NCI-H526 treated with DMSO at 0.1 percent for 48 hours (cell line): ENCODE measurements at places on chromosomes 5 and 9.

DNA sequence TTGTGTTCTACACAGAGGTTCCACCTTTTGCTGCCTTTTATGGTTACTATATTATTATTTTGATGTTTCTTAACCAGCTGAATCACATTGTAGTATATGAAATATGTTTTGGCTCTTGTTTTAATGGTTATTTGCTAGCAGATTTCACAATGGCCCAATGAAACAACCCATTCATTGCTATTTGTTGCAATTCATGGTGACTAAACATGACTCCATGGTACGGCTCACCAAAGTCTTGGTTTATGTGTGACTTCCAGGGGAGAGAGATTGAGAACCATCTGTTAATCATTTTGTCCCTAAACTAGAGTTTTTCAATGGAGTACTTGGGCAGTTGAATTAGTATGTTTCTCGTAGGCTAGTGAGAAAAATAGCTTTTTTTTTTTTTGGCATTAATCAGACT lies 108.4 kb downstream of the GHR start:
- DNase-seq, result no peak

DNA sequence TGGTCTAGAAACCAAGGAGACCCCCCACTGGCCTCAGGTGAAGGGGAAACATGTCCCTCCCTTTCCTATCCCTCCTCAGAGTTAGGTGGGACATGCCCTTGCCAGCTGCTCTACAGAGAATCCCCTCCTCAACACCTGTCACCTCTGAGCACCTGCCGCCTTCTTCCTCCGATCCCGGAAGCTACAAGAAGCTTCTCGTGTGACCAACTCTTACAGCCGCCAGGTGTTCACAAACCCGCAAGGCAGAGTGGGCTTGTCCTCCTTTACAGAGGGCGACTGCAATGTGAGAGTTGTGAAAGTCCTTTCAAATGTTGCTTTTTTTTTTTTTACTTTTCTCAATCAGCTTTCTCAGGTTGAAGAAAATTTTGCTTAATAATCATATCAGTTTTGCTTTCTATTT lies 3.7 kb upstream of the ICE1 start:
- peak; percentile 20 for DNase-seq

GRCh38 chr9:26054600-26055520 lies 376.6 kb upstream of the TUSC1 start:
- DNase-seq, result no peak

DNA sequence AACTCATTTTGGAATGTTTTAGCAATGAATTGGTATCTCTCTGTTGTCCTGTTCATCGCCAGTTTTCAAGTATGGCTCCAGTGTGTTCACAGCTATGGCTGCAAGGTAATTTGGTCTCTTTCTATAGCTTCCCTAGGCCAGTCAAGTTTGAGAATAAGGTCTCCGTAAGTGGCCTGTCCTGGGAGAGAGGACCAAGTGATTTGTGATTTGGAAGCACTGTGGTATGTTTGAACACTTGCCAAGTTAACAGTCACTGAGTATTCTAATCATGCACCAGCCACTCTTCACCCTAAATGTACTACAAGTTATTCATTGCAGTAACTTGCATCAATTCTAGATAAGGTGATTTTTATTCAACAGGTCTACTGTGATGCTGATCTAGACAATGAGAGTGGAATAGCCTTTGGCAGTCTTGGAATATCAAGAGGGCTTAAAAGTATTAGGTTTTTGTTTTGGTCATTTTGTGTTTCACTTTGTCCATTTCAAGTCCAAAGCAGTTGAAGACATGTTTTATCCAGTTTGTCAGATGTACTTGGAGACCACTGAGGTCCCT lies 41.1 kb downstream of the G3BP1 start:
- DNase-seq, result no peak

GRCh38 chr9:108694170-108694569 lies 161.6 kb downstream of the ACTL7B start:
- no peak for DNase-seq
